ENCODE measurements at places on chromosomes 13 and 19. TPM values are rescaled to one million over a fixed set of nuclear protein-coding genes. Genes with fewer than 3 reads are reported as not detected.

DNA sequence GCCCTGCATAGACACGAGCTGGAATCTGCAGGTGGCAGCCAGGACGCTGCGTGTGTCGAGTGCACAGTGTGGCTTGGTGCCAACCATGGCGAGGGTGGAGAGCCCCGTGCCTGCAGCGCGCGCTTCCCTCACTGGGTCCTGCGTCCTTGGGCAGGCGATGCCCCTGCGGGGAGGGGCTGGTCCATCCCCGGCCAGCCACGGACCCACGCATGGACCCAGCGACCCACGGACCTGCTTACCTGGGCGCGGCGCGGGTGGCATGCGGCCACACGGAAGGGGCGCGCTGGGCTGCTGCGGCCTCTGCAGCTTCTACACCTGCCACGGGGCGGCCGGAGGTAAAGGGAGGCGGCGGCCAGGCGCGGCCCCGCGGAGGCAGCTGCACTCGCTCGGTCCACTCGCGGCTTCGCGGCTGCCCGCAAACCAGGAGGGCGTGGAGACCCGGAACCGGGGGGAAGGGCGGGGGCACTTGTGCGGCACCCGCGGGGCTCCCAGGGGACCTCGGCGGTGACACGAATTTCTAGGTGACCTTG lies 569 bp upstream of the MCF2L start:
- DNase-seq, result peak; percentile 51
- peak overlapping the region; percentile 87 for H3K4me3 ChIP-seq
- H3K27me3 ChIP-seq, result no peaks in the 10 kb centered on the region
- H3K27ac ChIP-seq, result peak overlapping the region; percentile 54
- H3K4me1 ChIP-seq, result peaks cover 24% of the 10 kb centered on the region

DNA sequence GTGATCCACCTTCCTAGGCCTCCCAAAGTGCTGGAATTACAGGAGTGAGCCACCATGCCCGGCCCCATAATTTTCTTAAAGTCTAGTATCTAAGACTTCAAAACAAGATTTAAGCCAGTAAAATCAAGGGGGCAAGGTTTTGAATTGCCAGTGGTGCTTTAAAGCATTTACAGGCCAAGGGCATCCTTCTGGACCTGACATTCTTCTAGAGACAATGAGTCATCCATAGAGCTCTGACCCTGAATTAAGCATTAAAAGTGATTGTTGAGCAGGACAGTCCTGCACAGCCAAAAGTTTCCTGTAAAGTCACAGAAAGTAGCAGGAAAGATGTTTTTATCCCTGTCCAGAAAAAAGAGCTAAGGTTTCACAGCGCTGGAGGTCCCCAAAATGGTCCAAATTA lies 50.9 kb upstream of the ATP12A start:
- H3K27ac ChIP-seq, result no peak overlapping the region
- peaks cover 4% of the 10 kb centered on the region for H3K36me3 ChIP-seq
- peaks cover 35% of the 10 kb centered on the region for H3K4me1 ChIP-seq
- no peak for DNase-seq
- H3K27me3 ChIP-seq, result no peaks in the 10 kb centered on the region

DNA sequence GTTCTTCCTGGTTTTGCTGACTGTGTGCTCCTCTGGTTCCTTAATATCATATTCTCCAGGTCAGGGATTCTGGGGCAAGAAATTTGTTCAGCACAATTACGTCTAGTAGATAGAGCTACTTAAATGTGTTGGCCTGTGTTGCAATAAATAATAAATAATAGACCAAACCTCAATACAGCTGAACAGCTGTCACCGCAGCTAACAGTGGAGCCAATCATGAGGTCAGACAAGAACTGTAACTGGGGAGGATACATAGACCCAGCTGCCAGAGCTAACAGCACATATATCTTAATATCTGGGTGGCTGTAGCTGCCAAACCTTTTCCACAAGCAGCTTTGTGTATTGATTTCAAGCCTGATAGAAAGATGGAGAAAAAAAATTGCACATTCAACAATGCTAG lies 1596.3 kb upstream of the PCDH20 start:
- DNase-seq, result no peak
- H3K27me3 ChIP-seq, result no peaks in the 10 kb centered on the region
- H3K27ac ChIP-seq, result no peak overlapping the region
- H3K4me3 ChIP-seq, result no peak overlapping the region
- no peaks in the 10 kb centered on the region for H3K4me1 ChIP-seq
- no peaks in the 10 kb centered on the region for H3K36me3 ChIP-seq

DNA sequence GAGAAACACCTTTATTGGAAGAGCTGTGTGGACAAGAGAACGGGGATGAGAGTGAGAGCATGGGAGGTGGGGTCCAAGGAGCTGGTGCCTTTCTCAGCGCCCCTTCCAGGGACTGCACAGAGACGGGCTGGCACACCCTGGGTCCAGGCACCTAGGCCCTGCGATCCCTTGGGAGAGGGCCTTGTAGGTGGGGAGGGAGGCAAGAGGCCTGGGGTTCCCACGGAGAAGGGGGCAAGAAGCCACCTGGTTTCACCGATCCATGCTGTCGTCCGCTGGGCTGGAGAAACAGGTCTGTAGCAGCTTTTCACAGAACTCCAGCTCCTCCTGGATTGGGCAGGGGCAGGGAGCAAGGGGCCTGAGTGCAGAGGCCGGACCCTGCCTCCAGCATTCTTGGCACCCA lies 3.5 kb upstream of the PPP6R1 start:
- H3K36me3 ChIP-seq, result peaks cover 23% of the 10 kb centered on the region
- H3K4me1 ChIP-seq, result peaks cover 8% of the 10 kb centered on the region
- H3K4me3 ChIP-seq, result no peak overlapping the region
- no peak overlapping the region for H3K27ac ChIP-seq
- DNase-seq, result no peak
- no peaks in the 10 kb centered on the region for H3K27me3 ChIP-seq

GRCh38 chr19:2326699-2327360 lies 1.6 kb downstream of the LSM7 start:
- no peak for DNase-seq
- peaks cover 30% of the 10 kb centered on the region for H3K36me3 ChIP-seq
- peak overlapping the region; percentile 98 for H3K4me3 ChIP-seq
- peaks cover 49% of the 10 kb centered on the region for H3K4me1 ChIP-seq
- H3K27me3 ChIP-seq, result no peaks in the 10 kb centered on the region
- peak overlapping the region; percentile 97 for H3K27ac ChIP-seq

DNA sequence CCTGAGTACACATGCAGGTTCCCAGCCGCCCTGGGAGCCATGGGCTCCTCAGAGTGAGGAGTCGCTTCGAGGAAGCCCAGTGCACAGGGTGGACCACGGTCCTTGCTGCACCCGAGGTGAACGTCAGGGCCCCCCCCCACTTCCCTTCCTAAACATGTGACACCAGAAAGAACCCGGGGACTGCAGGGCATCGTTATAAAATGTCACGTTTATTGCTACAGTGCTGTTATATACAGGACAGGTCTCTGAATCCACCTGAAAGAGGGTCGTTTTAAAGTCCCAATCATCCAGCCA lies 3.8 kb upstream of the UQCR11 start:
- no peak overlapping the region for H3K27ac ChIP-seq
- H3K36me3 ChIP-seq, result peaks cover 18% of the 10 kb centered on the region
- peak overlapping the region; percentile 42 for H3K4me3 ChIP-seq
- H3K4me1 ChIP-seq, result peaks cover 39% of the 10 kb centered on the region
- DNase-seq, result no peak

Gene KLF2
- total RNA-seq, result 0.23 TPM

Gene C19orf25
- total RNA-seq, result 27.0 TPM

Gene BCL3
- 23.8 TPM for total RNA-seq

All from activated naive CD8-positive, alpha-beta T cell treated with anti-CD3 and anti-CD28 coated beads for 36 hours (primary cell).